ENCODE measurements at places on chromosomes 4 and X. TPM values are rescaled to one million over a fixed set of nuclear protein-coding genes. Genes with fewer than 3 reads are reported as not detected.

DNA sequence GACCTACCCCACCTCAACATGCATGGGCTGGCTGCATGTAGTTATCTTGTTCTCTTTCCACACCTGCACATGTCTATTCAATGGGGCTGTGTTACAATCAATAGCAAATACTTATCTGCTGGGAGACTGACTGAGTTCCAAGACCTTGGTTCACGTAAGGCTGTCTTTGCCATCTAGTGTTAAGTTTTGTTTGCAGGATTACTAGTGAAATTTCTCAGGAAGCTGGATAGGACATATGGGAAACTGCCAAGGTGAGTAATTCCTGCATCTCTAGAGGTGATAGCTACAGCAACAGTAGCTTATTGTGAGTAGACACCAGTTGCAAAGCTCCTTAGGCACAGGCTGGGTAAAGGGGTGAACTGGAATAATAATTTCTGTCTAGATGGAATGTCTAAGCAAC, 177.5 kb downstream of the ENOX2 start:
- H3K4me3 ChIP-seq: no peak overlapping the region
- no peaks in the 10 kb centered on the region for H3K27me3 ChIP-seq
- no peaks in the 10 kb centered on the region for H3K4me1 ChIP-seq
- H3K36me3 ChIP-seq: no peaks in the 10 kb centered on the region

- H3K27ac ChIP-seq: no peak overlapping the region
- no peaks in the 10 kb centered on the region for H3K36me3 ChIP-seq
- no peak overlapping the region for H3K4me3 ChIP-seq
- no peak for DNase-seq
- H3K27me3 ChIP-seq: no peaks in the 10 kb centered on the region
- no peaks in the 10 kb centered on the region for H3K4me1 ChIP-seq
These were observed 45.0 kb upstream of the ITM2A start for GRCh38 chrX:79412166-79412565.

DNA sequence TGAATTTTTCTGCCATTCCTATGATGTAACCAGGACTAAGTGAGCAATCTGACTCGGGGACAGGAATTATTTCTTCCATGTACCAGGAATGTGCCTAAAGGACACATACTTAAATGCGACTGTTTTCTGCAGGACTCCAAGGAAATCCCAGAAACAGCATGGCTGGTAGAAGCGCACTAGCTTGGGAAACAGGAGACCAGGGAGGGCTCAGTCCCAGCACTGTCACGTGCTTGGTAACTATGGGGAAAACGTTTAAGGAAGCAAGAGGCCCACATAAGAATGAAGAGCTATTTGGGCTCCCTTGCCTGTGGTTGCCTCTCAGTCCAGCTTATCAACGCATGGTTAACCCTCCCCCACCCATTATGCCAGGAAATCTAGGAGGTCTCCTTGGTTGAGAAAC, 19.6 kb downstream of the MPP1 start:
- no peak for DNase-seq
- no peaks in the 10 kb centered on the region for H3K36me3 ChIP-seq
- no peak overlapping the region for H3K27ac ChIP-seq
- no peak overlapping the region for H3K4me3 ChIP-seq

GRCh38 chrX:81259714-81260395, 58.0 kb downstream of the SH3BGRL start:
- no peaks in the 10 kb centered on the region for H3K4me1 ChIP-seq
- no peak for DNase-seq
- H3K27me3 ChIP-seq: no peaks in the 10 kb centered on the region
- H3K4me3 ChIP-seq: no peak overlapping the region
- peak overlapping the region; percentile 35 for H3K27ac ChIP-seq

The TSPAN5 gene
- 2.1 TPM for total RNA-seq

The HERC6 gene
- total RNA-seq: 17.2 TPM
